ENCODE measurements at places on chromosomes 4 and X.

DNA sequence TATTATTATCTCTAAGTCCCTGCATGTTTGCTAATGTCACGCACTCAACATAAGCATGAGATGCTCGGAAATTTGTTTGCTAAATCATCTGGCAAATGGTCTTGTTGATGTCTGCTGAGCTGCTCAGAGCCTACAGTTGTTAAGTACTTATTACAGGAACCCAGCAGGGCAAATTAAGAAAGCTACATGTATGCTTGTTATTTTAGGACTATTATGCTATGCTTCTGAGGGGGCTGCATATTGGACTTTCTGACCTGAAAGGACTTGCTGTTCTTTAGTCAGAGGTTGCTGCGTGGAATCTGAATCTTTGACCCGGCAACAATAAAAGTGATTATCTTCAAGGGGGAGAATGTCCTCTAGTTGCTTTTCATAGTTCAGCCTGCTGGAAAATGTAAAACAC, 36.3 kb upstream of the TENM3 start:
- DNase-seq = no peak

DNA sequence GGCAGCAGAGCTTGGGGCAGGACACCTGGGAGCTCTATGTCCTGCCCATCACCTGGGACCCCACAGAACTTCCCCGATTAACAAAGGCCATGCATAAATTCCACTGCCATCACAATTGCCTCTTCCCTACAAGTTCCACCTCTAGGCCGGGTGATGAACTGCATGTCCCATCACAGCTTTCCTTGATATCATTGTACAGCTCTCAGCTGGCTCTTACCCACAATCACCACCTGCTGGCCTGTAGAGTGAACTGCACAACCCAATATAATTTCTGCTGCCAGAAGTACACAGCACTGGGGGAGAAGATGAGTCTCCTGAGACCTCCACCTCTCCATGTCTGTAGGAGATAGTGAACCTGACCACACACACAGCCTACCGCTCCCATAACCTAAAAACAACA, 285.0 kb upstream of the AADAT start:
- peak; percentile 65 for DNase-seq

- DNase-seq = no peak
These were observed 199.7 kb downstream of the CRLF2 start for GRCh38 chrX:1012678-1013300.

DNA sequence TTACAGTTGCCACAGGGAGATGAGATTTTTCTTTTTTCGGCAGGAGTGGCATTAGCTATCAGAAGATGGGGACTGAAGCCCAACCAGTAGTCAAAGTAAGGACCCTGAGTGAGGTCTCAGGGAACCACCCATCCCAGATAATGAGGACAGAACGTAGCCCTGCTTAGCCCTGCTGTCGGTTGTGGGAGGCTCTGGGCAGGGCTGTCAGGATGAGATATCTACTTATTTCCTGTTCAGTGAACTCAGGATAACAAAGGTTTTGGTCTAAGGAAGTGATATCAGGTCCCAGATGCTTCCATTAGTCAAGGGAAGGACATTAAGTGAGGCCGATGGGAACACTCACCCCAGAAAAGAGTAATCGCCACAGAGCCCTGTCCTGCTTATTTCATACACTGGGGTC, 2.3 kb downstream of the MAGEB16 start:
- no peak for DNase-seq

- DNase-seq = no peak
These were observed 91.9 kb downstream of the SEL1L3 start for GRCh38 chr4:25770847-25771246.

GRCh38 chr4:153573881-153574802, 108.0 kb downstream of the TMEM131L start:
- peak; percentile 75 for DNase-seq

DNA sequence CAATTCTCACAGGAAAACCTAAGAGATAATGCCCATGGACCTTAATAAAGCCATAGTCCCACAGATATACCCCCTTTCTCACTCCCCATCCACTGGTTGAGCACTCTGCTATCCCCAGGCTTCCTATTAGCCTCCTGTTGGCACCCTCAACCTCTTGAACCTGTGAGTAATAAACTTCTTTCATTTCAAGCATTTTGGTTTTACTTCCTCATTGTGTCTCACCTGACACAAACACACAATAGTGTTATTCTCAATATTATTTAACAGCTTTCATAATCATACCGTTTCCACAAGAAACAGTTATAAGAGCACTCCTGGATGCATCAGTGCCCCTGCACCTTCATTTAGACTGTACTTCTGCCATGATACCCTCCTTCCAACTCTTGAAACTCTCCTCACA, 56.8 kb downstream of the TRPC5 start:
- no peak for DNase-seq

DNA sequence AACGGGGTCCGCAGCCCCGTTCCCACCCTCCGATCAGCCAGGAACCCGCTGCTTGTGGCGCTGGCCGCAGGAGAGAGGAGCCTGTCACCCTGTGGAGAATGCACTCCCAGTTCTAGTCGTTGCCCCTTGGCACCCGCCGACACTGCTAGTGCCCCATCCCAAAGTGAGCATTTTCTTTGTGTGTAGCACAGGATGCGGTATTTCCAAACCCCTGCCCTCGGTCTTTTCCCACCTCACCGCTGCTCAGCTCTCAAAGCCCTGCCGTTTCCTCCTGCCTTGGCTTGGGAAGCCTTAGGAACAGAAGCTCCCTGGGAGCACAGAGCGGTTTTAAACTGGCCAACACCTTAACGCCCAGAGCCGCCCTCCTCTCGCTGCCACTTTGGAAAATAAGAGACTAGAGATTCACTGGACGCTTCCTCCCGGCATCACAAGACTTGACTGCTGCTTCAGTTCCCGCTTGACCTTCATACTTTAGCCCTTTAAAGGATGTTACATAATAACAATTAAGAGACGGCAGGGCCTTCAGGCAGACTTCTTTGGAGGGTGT, 772 bp downstream of the CYP4V2 start:
- DNase-seq = peak; percentile 30

- no peak for DNase-seq
These were observed 4.1 kb upstream of the NR0B1 start for GRCh38 chrX:30313322-30313721.

DNA sequence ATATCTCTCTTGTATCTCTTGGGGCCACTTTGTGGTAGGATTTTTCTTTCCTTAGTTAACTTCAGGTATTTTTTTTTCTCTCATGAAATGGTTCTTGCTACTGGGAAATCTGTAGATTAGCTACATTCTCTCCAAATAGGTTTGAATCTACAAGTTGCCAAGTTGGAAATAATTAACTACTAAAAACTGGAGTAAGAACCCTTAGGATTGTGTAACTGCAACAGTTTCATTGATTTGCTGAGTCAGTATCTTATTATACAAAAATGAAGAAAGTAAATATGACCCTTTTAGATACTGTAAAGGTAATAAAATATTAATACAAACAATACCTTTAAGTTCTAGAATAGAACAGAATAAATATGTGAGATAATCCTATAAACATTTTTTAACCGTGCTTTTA, 327.9 kb downstream of the CXXC4 start:
- no peak for DNase-seq

DNA sequence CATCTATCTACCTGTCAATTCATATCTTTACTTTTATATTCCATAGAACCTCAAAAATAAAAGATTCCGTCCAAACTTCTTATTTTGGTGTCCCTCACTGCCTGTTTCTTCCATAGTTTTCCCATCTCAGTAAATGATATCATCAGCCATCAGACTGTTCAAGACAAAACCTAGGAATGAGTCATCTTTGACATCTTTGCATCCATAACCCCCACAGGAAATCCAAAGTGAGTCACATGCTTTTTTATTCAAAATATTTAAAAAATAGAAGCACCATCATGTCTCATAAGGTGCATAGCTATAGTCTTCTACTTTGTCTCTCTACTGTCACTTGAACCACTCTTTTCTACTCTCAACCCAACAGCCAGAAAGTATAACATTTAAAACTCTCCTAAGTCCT, 29.9 kb upstream of the CXXC4 start:
- no peak for DNase-seq

Measured in NAMALWA (cell line).